Nephron progenitor cell (in vitro differentiated cells): ENCODE measurements at places on chromosomes 11 and 22.

DNA sequence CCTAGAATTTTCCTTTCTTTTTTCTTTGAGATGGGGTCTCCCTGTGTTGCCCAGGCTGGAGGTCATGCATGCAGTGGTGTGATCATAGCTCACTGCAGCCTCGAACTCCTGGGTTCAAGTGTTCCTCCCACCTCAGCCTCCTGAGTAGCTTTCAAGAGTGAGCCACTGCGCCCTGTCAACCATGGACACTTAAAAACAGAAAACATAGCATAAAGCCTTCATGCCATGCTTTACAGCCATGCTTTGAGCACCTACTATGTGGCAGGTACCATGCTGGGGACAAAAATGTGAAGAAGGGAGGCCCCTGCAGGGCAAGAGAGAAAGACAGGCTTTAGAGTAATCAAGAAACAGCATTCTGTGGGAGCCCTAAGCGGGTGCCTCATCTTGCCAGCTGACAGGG is 13.7 kb upstream of the GNB1L start:
- no peak for DNase-seq

DNA sequence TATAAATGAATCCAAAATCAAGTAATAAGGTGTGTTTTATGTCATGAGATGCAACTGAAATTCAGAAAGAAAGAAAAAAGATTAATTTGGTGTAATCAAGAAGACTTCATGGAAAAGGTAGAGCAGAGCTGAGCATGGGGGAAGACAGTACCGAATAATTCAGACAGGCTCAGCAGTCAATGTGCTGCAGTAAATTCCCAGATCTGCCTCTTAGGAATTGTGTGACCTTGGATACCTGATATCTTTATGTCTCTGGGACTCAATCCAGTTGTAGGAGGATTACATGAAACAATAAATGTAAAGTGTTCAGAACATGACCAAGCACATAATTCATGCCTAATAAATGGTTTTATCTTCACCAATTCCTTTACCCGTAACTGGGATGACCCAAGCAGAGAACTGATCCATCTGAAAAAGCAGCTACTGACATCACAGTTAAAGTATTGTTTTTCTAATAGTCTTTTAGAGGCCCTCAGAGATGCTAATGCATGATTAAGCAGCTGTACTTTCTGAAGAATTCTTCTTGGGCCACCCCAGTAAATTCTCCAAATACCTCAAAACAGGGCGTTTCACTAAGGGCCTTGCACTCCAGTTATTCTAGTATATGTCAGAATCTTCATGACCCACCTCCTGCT is 7.8 kb downstream of the MS4A12 start:
- DNase-seq: no peak

DNA sequence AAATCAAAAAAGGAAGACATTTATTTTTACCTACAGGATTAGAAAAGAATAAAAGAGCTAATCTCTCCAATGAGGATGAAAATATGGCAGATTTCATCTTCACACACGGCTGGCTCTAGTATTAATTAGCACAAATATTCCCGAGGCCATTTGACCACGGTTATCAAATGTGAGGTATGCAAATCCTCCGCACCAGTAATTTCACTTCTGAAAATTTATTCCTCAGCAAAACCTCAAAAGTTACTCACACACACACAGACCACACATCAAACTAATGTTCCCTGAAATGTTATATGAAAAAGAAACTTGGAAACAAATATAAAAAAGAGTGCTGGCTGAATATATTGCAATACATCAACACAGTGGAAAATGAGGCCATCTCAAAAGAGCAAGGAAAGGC is 32.8 kb downstream of the CELSR1 start:
- DNase-seq: no peak

DNA sequence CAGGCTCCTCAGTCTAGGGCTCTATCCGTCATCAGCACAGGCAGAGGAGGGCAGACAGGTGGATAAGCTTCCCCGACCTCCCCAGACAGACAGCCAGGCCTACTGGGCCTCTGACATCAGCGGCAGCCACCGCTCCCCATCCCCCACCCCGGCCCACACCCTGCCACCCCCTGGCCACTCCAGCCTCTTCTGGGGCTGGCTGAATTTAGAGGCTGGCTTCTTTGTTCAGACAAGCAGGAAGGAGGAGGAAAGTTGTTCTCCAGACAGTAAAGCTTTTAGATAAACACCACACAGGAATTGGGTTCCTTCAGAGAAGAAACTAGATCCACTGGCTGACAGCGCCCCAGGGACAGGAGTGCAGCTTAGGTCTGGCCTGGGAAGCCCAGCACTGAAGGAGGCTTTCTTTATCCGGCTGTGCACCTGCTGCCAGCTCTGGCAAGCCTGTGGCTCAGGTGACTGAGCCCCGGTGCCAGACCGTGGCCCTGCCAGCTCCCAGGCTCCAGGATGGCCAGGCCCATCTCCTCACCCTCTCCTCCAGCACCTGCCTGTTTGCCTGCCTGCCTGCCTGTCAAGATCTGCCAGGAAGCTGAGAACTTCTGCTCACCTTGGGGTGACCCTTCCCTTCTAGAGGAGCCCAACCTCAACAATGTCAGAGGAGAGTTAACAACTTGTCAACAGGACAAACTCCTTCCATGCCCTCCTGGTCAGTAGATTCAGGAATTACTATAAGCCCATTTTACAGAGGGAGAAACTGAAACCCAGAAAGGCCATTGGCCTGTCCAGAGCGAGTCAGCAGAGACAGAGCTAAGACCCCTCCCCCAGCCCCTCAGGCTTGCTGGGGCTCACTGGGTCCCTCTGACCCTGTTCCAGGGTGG is 44.0 kb upstream of the KLHL35 start:
- peak; percentile 32 for DNase-seq

DNA sequence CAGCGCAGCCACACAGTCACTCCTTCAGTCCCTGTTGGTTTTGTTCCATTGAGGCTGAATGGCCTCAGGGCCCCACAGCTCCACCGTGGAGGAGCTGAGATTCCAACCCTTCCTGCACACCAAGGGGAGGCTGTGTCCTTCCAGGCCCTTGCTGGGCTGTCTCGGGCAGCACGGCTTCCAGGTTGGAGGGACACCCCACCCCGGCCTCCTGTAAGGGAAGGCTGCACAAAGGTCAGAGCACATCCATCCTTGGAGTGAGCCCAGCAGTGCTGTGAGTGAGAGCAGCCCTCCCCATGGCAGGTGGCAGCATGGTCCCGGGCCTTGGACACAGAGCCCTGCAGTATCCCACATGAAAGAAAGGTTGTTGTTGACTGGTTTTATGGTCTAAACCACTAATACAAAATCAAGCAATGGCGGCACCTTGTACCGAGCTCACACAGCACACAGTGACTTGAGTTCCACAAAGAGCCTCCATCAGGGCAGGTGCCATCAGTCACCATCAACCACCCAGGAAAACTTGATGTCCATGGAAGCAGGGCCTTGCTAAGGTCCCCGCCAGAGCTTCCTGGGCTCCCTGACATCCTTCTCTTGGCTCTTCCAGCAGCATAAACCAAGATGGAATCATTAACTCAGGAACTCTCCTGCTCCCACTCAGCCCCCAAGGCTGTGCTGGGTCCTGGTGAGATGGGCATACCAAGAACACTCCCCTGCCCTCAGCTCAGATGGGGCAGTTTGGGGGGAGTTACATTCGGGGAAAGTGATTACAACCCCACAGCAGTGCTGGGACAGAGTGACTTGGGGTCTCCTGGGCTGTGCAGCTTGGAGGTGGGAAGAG is 1500.4 kb downstream of the TBC1D22A start:
- DNase-seq: no peak

GRCh38 chr11:79030448-79030847 is 410.4 kb downstream of the TENM4 start:
- DNase-seq: peak; percentile 47

DNA sequence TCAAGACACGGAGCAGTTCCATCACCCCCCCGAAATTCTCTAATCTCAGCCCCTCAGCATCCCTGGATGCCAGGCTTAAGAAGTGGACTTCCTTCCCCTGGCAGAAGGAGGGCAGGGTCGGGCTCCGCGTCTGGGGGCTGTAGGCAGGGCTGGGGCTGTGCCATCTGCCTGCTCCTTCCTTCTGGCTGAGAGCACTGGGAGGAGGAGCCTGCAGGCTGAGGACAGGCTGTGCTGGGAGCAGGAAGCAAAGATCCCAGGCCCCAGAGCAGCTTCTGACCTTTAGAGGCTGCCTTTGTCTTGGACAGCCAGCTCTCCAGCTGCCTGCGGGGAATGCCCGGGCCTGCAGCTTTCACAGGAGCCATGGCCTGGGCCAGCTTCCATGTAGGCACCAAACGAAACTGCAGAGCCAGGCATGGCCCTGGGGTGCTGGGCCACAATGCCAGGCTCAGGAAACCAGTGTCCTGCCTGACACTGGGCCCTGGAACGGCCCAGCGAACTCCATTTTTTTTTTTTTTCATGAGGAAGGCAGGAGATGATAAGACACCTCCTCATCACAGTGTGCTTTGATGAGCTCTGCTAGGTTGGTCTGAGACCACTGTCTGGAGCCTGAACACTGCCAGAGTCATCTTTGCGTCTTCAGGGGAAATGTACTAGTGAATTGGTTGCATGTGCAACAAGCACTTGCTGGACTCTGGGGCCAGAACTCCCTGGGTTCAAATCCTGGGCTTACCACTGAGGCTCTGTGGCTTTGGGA is 67.9 kb downstream of the MCM5 start:
- peak; percentile 20 for DNase-seq

GRCh38 chr11:13595166-13595565 is 73.3 kb upstream of the FAR1 start:
- DNase-seq: no peak

GRCh38 chr22:22857607-22858558 is 29.7 kb upstream of the IGLL5 start:
- DNase-seq: no peak
